H7 (cell line): ENCODE measurements at places on chromosomes 6 and 20. TPM values are rescaled to one million over a fixed set of nuclear protein-coding genes. Genes with fewer than 3 reads are reported as not detected.

The KIAA0408 gene
- total RNA-seq, result 0.55 and 2.3 TPM in 2 replicates

- no peak for DNase-seq
Measured at GRCh38 chr6:141418076-141418475, 714.6 kb upstream of the GJE1 start.

- DNase-seq, result no peak
Measured at GRCh38 chr6:10861086-10861485, 20.8 kb downstream of the GCM2 start.

The GHRH gene
- not detected in 2 replicates for total RNA-seq

DNA sequence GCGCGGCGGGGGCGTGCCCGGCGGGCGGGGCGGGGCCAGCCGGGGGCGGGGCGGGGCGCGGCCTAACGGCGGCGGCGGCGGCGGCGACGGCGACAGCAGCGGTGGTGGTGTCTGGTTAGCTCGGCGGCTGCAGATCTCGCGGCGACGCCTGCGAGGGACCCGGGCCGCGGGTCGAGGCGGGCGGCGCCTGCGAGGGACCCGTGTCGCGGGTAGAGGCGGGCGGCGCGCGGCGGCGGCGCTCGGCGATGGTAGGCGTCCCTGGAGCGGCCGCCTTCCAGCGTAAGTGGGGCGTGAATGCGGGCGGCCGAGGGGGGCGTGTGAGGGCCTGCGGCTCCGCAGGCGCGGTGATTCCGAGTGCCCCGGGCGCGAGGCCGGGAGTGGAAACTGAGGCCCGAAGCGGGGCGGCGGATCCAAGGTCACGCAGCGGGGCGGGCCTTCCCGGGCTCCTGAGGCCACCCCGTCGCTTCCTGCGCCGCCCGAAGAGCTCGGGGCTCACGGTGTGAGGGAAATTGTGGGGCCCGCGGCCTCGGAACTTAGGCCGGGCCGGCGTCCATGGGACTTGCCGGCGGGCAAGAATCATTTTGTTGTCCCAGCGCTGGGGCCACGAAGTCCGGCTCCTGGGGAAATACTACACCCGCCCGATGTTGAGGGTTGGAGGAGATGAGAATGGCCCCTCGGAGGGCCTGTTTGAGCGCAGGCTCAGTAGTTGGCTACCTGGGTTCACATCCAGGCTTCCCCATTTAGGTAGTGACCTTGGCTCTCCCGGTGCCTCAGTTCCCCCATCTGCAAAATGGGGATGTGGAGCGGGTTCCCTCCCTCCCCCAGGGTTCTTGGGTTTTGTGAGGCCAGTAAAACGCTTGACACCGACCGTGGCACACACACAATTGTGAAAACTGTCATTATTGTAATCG is at the start of gene CBFA2T2:
Gene CBFA2T2 (plus strand): TSS at position 74 of the 911 bp plus-strand sequence. CDS start 172 bp downstream, at position 246.
- no peak for DNase-seq

- DNase-seq, result no peak
Measured at GRCh38 chr6:110971468-110971867, 10.4 kb upstream of the RPF2 start.

DNA sequence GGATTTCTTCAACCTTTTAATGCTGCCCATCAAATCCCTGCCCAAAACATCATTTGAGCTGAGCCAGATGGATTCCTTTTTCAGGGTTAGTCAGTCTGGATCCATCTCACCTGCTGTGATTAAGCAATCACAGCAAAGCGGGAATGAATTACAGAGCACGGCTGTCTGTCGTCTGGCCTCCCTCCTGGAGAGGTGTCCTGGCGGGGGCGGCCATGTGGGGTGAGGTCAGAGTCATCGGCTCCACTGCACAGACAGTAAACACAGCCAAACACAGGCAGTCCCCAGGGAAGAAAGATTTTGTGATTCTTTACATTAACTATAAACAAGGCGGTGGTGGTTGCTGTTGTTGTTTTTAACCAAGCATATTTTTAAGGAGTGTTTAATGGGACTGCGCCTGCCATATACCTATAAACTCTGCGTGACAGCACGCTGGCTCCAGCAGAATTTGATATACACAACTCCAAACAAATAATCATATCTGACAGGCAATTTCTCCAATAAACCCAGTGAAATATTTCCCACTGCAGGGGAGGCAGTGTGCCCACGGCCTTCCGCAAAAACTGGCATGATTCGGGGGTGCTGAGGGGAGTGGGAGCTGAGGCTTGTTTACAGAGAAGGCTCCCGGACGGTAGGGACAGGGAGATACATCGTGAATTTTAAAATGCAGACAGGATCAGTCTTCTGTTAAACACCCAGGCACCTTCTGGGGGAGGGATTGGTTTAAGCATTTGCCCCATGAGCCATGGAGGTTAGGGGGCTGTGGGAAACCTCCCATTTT is 232.0 kb upstream of the PMEPA1 start:
- DNase-seq, result no peak

The ELOVL4 gene
- total RNA-seq, result 4.8 and 5.1 TPM in 2 replicates

- DNase-seq, result no peak
Measured at GRCh38 chr6:27092316-27092692, 155.2 kb upstream of the PRSS16 start.

The MCCD1 gene
- not detected in 2 replicates for total RNA-seq

The PROKR2 gene
- total RNA-seq, result 0.74 and 1.2 TPM in 2 replicates

The COL10A1 gene
- 0.04 TPM in 1 of 2 replicates, not detected in the other for total RNA-seq

The ATP6V1G2 gene
- total RNA-seq, result 3.5 and 7.0 TPM in 2 replicates

DNA sequence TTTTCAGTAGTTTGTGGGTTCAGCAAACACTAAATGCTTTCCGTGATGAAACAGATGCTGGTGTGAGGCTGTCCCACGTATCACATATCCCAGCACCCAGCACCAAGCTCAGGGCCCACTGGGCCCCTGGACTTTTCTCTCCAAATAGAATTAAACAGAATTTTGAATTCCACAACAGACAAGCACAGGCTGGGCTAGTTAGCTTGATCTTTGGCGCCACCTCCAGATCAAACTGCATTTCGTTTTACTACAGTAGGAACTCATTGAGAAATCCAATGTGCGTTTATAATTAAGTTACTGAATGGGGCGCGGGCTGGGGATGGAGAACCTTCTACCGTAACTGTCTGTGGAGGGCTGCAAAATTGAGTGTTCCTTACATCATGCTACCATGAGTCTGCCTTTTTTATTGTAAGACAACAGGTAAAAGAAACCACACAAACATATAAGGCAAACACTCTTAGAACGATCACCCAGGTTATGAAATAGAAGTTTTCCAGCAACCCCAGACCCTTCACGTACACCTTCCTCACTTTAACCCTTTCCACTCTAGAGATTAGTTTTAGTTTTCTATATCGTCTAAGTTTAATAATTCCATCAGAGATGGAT is 107.8 kb downstream of the ZFP64 start:
- peak; percentile 81 for DNase-seq

DNA sequence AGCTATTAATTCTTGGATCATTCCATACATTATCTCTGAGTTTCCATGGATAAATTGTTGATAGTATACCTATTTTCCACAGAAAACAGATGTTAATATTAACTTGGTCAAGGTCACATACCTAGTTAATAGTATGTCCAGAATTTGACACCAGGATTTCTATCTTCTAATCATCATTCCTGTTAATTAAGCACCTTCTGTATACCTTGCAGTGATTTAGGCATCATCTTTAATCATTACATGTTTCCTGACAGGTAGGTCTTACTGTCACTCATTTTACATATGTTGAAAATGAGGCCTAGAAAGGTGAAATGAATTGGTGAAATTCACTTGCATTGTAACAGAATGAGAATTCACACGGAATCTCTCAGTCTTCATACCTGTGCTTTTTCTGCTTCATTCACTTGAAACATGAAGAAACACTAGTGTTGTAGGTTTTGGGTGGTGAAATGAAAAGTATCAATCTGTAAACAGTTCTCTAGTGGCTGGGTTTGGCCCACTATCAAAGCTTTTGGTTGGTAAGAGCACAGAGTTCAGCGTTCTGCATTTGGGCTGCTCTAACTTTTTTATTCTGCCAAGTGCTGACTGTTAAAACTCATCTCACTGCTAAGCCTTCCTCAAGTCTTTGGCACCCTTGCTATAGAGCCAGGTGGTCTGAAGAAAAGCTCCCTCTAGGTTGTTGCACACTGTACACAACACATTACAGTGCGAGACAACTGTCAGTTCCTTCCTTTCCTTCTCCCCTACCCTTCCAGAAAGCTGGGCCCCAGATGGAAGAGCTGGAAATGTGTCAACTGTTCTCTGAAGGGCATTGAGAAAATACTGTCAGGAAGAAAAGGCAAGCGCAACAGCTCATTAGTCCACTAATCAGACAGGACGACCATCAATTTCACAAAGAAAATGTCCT is 57.8 kb upstream of the C20orf144 start:
- no peak for DNase-seq

The KIF25 gene
- total RNA-seq, result 0.15 and 0.42 TPM in 2 replicates

- no peak for DNase-seq
Measured at GRCh38 chr6:38350220-38350619, 289.5 kb downstream of the BTBD9 start.

DNA sequence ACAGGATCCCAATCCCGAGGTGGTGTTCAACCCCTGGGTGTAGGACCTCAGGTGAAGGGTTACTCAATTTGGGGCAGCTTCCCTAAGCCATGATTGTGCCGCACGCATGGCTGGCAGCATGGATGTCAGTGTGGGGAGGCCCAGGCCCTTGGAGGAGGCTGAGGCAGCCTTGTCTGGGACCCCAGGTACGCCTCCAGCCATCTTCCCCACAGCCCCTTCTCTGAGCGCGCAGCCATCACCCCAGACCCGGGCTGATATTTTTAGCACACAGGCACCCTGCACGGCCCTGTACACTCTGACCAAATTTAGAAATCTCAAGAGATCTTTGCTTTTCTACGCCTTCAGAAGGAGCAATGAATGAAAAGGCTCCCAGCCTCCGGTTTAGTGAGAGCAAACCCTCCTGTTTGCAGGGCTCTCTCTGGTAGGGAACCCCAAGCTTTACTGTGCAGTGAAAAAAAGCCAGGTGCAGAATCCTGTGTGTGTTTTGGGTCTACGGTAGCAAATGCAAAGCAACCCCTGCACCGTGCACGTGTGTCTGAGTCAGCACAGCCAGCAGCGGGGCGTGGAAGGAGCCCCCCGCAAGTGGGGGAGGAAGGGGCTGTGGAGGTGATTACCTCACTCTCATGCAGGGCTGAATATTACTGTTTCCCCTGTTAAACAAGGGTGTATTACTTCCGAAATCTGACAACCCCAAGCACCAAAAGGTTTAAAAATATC is 44.3 kb downstream of the CTCFL start:
- DNase-seq, result peak; percentile 51

- DNase-seq, result no peak
Measured at GRCh38 chr6:73041051-73041450, 184.2 kb downstream of the KHDC1L start.

- no peak for DNase-seq
Measured at GRCh38 chr6:169243661-169244060, 10.0 kb downstream of the THBS2 start.
